ENCODE measurements at places on chromosomes 3 and 15.

GRCh38 chr15:38226608-38227266 is 25.9 kb upstream of the SPRED1 start:
- DNase-seq: no peak

DNA sequence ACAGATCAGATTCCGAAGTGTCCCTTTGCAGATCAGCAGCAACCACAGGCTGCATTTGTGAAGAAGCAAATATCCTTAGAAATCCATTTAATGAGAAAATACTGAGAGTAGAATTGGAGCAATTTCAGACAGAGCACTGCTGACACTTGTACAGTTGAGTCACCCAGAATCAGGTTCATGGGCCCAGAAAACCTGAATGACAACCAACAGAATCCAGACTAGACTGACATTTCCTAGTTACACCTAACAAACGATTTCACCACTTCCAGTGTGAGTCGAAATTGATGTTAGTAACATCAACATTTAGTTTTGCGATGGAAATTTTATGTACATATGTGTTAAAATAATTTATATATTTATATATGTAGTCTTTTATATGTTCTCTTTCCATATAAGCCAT is 16.8 kb downstream of the GABRR3 start:
- no peak for DNase-seq

- no peak for DNase-seq
Measured at GRCh38 chr3:129617381-129618185, 11.1 kb upstream of the PLXND1 start.

GRCh38 chr3:82495655-82496054 is 734.2 kb upstream of the GBE1 start:
- DNase-seq: no peak

- DNase-seq: no peak
Measured at GRCh38 chr3:131174752-131175151, 148.1 kb downstream of the NEK11 start.

DNA sequence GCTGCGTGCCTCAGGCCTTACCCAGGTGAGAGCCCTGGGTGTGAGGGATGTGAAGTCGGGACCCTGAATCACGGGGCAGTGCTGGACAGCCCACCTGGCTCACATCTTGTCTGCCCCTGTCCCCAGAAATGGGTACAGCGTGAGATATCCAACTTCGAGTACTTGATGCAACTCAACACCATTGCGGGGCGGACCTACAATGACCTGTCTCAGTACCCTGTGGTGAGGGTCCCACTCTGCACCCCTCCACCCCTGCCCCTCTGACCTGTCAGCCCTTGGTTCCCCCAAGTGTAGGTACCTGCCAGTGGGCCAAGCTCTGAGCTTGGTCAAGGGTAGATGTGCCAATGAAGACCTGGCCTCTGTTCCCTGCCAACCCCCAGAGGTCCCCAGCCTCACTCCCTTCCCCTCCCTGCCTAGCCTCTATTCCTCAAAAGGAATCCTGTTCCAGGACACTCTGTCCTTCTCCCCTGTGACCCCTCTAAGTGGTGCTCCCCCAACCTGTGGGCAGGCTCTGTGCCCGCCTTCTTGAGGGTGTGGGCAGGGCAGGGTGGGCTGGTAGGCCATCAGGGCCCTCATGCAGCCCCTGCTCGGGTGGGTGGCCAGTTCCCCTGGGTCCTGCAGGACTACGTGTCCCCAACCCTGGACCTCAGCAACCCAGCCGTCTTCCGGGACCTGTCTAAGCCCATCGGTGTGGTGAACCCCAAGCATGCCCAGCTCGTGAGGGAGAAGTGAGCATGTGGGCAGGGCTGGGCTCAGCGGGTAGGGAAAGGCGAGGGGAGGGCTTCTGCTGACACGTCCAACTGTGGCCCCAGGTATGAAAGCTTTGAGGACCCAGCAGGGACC is 25.1 kb downstream of the NBEAL2 start:
- DNase-seq: no peak

DNA sequence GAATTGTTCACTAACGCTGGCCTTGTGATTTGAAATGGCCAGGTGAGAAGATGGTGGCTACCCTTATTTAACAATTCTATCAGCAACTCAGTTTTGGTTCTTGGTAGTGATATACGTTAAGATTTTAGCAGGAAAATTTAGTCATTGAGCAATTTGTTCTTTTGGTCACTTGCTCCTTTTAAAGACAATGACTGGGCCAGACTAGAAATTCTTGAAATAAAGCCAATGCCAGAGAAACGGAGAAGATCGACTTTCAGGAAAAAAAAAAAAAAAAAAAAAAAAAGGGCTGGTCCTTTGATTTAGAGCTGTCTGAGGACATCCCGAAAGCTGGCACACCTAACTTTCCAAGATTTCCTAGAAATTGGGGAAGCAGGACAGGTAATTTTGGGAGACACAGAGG is 178.5 kb downstream of the FNDC3B start:
- no peak for DNase-seq

GRCh38 chr3:100144255-100144866 is 30.1 kb upstream of the FILIP1L start:
- DNase-seq: no peak

- peak; percentile 48 for DNase-seq
Measured at GRCh38 chr15:34436956-34437442, 609 bp downstream of the GOLGA8A start.

DNA sequence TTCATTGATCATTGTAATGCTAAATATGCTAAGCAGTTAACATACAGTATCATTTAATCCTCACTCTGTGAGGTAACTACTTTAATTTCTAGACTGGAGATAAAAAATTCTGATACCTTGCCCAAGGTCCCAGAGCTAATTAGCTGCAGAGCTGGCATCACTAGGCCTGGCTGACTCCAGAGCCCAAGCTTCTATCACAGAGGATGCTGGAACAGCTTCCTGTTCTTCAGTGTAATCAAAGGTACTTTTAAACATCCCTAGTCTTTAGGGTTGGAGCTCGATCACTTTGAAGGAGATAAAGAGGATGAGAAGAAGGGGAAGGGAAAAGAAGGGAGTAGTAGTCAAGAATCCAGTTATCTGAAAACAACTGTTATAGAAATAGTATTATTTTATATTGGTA is 37.1 kb upstream of the BOC start:
- no peak for DNase-seq

DNA sequence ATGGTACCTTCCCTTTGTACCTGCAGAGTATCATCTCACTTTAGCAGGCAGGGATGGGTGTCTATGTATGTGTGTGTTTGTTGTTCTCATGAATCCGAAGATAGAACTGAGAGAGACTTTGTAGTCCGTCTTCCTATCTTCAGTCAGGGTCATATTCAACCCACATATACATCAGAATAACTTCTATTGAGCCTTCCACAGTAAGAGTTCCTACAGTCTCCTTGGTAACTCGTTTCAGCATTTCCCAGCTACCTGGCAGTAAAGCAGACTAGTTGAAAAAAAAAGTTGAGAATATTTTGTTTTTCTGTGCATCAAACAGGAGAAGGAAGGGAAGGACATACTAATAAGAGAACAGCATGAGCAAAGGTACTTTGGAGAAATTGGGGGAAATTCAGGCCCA is 106.8 kb downstream of the VPS8 start:
- no peak for DNase-seq

DNA sequence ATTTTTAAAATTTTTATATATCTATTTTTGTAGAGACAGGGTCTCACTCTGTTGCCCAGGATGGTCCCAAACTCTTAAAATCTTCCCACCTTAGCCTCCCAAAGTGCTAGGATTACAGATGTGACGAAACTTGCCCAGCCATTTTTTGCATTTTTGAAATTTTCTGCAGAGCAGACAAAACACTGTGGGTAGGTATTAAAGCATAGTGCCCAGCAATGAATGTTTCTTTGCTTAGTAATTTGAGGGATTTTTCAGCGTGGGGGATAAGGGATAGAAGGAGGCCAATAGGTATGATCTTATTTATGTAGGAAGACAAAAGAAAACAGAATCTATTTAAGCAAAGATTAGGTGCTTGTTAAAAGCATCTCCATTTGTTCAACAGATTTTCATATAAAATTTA is 446.8 kb upstream of the DPH6 start:
- no peak for DNase-seq

DNA sequence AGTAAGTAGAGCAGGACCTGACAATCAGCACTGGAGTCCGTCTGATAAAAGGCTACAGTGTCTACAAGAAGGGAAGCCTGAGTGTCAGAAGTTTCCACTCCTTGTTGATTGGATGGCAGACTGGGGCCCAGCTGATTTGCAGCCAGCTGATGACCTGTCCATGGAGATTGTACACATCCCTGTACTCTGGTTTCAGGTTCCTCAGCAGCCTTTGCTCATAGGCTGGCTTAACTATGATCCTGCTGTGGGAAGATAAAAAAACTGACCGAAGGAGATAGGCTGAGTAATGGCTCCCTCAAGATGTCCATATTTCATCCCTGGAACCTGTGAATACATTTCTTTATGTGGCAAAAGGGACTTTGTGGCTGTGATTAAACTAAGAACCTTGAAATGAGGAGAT is 11.7 kb upstream of the LACTB start:
- DNase-seq: no peak

DNA sequence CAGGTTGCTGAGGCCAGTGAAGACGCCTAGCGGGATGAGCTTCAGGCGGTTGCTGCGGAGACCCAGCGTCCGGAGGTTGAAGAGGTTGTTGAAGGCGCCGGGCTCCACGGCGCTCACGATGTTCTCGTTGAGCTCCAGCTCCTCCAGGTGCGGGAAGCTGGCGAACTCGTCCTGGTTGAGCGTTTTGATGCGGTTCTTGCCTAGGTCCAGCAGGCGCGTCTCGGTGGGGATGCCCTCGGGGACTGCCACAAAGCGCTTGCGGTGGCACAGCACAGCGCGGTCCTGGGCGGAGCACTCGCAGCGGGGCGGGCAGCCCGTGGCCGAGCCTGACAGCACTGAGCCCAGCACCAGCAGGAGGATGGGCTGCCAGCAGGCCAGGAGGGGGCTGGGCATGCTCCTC is 17.2 kb downstream of the LINGO1 start:
- no peak for DNase-seq

DNA sequence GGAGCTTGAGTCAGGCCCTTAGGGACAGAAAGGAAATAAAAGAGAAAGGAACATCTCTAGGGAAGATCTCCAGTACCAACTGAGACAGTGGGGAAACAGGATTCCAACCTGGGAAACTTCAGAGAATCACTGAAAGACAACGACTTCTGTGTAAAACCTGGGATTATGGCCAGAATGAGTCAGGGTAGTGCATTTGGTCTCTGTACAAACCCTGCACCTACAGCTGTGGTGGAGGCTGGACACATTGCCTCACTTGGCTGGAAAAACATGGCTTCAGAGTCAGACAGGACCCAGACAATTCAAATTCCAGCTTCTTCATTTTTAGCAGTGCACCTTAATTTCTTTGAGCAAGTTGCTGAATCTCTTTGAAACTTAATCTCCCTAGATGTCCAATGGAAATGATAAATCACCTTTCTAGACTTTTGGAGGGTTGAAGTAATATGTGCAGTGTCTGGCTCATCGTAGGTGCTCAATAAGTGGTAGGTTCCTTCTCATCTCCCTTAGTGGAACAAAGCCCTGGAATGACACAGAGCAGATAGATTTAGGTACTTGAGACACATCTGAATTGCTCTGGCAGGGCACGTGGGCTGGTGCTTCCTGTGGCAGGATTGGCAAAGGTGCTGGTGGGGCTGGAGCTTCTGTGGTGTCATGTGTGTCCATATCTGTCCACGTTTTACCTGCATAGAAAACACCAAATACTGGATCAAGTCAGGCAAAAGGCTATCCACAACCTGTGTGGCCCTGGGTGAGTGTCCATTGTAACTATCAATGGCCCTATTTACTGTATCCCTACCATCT is 6.1 kb upstream of the CLSTN2 start:
- DNase-seq: no peak

GRCh38 chr15:51322621-51323296 is 15.6 kb downstream of the CYP19A1 start:
- DNase-seq: no peak

DNA sequence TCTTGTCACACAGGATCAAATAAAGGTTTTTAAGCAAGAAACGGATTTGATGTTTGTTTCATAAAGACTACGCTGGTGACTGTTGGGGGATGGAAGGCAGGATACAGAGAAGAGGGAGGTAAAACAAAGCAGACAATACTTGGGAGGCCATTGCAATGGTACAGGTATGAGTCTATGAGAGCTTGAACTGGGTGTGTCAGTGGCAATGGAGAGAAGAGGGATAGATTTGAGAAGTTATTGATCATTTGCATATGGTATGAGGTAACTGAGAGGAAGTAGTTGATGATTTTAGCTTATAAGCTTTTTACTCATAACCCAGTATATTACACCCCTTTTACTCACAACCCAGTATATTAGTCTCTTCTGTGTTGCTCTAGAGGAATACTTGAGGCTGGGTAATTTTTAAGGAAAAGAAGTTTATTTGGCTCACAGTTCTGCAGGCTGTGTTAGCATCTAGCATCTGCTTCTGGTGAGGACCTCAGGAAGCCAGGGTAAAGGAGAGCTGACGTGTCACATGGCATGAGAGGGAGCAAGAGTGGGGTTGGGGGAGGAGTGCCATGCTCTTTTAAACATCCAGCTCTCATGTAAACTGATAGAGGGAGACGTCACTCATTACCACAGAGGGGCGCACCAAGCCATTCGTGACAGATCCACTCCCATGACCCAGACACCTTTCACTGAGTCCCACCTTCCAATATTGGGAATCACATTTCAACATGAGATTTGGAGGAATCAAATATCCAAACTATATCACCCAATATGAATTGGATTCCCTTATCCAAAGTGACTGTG is 153.9 kb downstream of the VPS8 start:
- DNase-seq: no peak

DNA sequence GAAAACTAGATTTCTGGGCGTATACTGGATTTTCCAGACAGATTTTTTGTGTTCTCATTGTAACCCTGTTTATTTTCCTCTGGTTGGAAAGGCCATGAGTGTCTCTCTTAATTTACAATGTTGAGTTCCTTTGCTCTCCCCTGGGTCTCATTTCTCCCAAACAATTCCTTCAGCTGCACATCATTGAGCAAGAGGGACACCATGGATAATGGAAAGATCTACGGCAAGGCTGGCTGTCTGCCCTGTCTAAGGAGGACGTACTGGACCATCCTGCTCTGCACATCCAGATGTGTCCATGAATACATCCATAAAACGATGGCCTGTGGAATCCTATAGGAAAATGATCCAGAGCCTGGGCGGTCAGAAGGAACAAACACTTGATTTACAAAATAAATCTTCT is 258.1 kb upstream of the MCTP2 start:
- no peak for DNase-seq

DNA sequence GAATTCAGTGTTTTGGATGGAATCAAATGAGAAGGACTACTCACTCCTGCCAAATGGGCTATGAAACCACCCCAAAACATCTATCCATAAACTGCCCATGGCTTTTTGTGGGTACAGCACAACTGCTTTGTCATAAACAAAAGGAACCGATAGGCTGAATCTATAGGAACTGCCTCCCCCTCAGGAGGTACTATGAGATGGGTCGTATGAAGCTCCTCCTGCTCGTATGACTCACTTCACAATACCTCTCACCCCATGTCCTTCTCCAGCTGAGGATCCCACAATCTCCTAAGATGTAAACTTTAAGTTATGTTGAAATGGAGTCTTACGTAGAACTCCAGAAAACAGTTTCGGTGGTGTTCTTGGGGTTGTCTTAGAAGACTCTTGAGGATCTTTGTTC is 129.9 kb upstream of the SAMMSON start:
- no peak for DNase-seq
